ENCODE measurements at places on chromosomes 5 and 9. TPM values are rescaled to one million over a fixed set of nuclear protein-coding genes. Genes with fewer than 3 reads are reported as not detected.

DNA sequence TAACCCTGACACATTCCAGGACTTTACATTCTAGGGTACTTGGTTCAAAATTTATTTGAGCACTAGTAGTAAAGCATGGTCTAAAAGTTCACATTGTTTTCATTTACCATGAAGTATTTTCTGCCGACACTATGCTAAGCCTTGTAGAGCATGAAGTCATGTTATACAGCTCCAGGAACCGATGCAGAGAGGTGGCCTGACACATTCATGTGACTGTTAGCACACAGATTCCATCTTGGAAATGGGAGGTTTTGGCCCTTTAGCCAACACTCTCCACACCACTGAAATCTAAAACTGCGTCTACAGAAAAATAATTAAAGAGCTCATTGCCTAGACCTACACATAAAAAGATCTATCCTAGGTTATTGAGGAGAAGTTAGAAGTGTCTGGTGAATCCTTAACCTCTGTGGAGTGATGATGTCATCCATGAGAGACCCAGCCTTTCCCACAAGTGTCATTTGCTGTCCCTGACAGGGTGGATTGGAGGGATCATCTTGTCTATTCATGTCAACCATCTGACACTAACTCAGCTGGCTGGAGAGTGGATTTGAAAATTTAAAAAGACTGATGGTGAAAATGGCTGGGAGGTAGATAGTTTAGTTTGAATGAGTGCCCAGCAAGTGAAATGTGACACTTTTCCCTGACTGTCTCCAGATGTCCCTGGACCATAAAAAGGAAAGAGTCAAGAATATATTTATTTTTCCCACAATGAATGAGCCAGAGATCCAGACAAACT, 1.3 kb downstream of the RANBP3L start:
- no peak for DNase-seq
- no peaks in the 10 kb centered on the region for H3K36me3 ChIP-seq
- H3K27me3 ChIP-seq = no peaks in the 10 kb centered on the region

- no peaks in the 10 kb centered on the region for H3K27me3 ChIP-seq
- H3K27ac ChIP-seq = no peak overlapping the region
- no peak for DNase-seq
- H3K4me3 ChIP-seq = no peak overlapping the region
These were observed 19.0 kb upstream of the GNA14 start for GRCh38 chr9:77667151-77667550.

DNA sequence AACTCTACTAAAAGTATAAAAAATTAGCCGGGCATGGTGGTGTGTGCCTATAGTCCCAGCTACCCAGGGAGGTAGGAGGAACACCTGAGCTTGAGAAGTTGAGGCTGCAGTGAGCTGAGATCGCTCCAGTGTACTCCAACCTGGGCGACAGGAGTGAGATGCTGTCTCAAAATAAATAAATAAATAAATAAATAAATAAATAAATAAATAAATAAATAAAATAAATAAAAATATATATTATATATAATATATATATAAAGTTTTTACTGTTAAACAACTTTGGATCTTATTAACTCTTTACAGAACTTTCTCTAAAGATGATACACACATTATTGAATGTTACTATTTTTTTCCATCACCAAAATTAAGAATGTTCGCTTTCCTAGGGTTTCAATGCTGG, 38.4 kb downstream of the HMGCR start:
- H3K4me3 ChIP-seq = no peak overlapping the region
- H3K36me3 ChIP-seq = peaks cover 66% of the 10 kb centered on the region
- no peak overlapping the region for H3K27ac ChIP-seq

DNA sequence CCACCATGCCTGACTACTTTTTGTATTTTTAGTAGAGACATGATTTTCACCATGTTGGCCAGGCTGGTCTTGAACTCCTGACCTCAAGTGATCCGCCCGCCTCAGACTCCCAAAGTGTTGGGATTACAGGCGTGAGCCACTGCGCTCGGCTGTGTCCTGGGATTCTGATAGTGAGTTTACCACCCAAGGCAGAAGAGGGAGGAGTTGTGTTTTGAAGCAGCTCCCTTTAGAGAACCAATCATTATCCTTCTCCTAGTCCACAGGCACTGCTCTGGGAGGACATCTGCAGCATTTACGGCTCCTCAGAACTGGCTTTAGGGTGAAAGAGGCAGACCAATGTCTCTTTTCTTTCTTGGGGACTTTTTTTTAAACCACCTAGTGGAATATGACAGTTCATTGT, 5.7 kb downstream of the C9orf152 start:
- H3K36me3 ChIP-seq = no peaks in the 10 kb centered on the region
- H3K27ac ChIP-seq = no peak overlapping the region
- peaks cover 66% of the 10 kb centered on the region for H3K27me3 ChIP-seq
- peaks cover 3% of the 10 kb centered on the region for H3K4me1 ChIP-seq
- H3K4me3 ChIP-seq = no peak overlapping the region

GRCh38 chr9:70589571-70590314, 175.3 kb upstream of the KLF9 start:
- H3K27me3 ChIP-seq = no peaks in the 10 kb centered on the region
- peaks cover 6% of the 10 kb centered on the region for H3K4me1 ChIP-seq
- H3K27ac ChIP-seq = no peak overlapping the region
- no peaks in the 10 kb centered on the region for H3K36me3 ChIP-seq
- H3K4me3 ChIP-seq = no peak overlapping the region

- H3K4me1 ChIP-seq = no peaks in the 10 kb centered on the region
- no peak for DNase-seq
- no peaks in the 10 kb centered on the region for H3K27me3 ChIP-seq
These were observed 118.2 kb downstream of the SEC61B start for GRCh38 chr9:99340281-99340680.

DNA sequence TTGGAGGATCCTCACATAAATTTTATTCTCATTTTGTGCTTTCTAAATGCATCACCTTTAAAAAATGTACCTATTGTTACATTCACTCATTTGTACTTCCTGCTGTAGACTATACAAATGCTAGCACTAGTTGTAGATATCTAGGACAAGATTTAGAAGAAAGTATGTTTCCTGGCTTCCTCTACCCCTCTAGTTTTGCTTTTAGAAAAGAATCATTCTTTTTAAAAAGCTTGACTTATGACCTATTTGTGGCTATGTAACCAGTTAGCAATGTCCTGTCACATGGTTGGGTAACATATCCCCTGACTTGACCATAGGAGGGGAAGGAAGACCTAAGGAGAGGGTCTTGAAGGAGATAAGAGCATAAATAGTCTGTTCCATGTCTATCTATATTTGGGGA, 13.3 kb downstream of the CAMK4 start:
- no peaks in the 10 kb centered on the region for H3K27me3 ChIP-seq
- no peak overlapping the region for H3K27ac ChIP-seq
- no peak overlapping the region for H3K4me3 ChIP-seq
- no peak for DNase-seq
- no peaks in the 10 kb centered on the region for H3K4me1 ChIP-seq

DNA sequence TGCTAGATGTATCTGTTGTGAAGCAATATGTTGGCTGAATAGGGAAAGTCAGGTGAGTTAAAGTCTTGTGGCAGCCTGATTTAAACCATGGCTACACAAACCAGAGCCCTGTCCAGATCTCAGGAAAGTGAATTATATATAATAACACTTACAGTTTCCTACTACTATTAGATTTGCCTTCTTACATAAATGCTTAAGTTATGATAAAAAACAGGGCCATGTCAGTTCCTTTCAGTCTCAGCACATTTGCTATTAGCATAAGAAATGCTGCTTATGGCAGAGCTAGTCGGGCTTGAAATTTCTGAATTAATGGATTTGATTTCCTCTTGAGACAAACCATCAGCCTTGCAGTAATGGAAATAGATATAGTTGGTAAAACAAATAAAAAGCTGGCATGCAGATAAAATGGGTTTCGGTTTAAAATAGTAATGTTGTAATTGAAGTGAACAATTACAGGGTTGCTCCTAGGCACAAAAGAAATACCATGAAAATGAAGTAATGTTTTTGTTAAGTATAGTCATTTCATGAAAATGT, 664.2 kb upstream of the ZNF608 start:
- no peaks in the 10 kb centered on the region for H3K36me3 ChIP-seq
- no peak for DNase-seq
- H3K27ac ChIP-seq = peak overlapping the region; percentile 98
- H3K27me3 ChIP-seq = peaks cover 25% of the 10 kb centered on the region

- no peaks in the 10 kb centered on the region for H3K36me3 ChIP-seq
- no peak overlapping the region for H3K4me3 ChIP-seq
- no peaks in the 10 kb centered on the region for H3K27me3 ChIP-seq
- no peaks in the 10 kb centered on the region for H3K4me1 ChIP-seq
- DNase-seq = no peak
These were observed 198.0 kb upstream of the EGFLAM start for GRCh38 chr5:38060354-38060753.

PCDHB4 gene
- total RNA-seq = 2.3 TPM
